ENCODE measurements at places on chromosomes 6 and 20. TPM values are rescaled to one million over a fixed set of nuclear protein-coding genes. Genes with fewer than 3 reads are reported as not detected.

HSD17B8 gene
- 33.8 TPM for polyA plus RNA-seq

RSPH9 gene
- polyA plus RNA-seq: 0.71 TPM

PREX1 gene
- polyA plus RNA-seq: 9.9 TPM

NHSL1 gene
- 11.3 TPM for polyA plus RNA-seq

KCNK15 gene
- polyA plus RNA-seq: not detected

LSM14B gene
- polyA plus RNA-seq: 47.0 TPM

ZNF334 gene
- polyA plus RNA-seq: 32.6 TPM

PRPH2 gene
- polyA plus RNA-seq: not detected

WASF1 gene
- 1.1 TPM for polyA plus RNA-seq

- no peak overlapping the region for H3K27ac ChIP-seq
- DNase-seq: no peak
- no peak overlapping the region for H3K4me3 ChIP-seq
Measured at GRCh38 chr20:4812641-4813075, 90.9 kb downstream of the PRND start.

GRCh38 chr6:2725999-2726567 is 24.6 kb downstream of the MYLK4 start:
- H3K27ac ChIP-seq: no peak overlapping the region
- H3K4me3 ChIP-seq: no peak overlapping the region
- peak; percentile 19 for DNase-seq

DNA sequence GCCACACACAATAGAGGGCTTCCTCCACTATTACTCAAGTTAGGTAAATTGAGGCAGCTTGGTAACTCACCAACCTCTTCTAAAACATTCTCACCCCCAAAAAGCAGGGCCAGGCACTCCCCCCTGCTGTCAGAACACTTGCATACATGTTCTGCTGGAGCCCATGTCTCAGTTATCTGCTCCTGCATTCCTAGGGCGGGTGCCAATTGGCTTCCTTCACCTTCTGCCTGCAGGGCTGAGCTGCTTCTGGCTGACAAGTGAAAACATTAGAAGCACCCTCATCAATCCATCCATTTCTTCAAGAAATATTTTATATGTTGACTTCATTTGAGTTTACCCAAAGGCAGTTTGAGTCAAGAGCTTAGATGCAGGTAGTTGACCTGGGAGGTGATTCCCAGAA is 4.5 kb upstream of the ENTPD6 start:
- no peaks in the 10 kb centered on the region for H3K36me3 ChIP-seq
- H3K27me3 ChIP-seq: no peaks in the 10 kb centered on the region
- H3K4me3 ChIP-seq: no peak overlapping the region
- no peak for DNase-seq

- H3K27ac ChIP-seq: no peak overlapping the region
- no peaks in the 10 kb centered on the region for H3K27me3 ChIP-seq
- H3K4me1 ChIP-seq: peaks cover 2% of the 10 kb centered on the region
- H3K4me3 ChIP-seq: no peak overlapping the region
Measured at GRCh38 chr6:142925575-142926110, 19.3 kb downstream of the HIVEP2 start.

- no peak overlapping the region for H3K27ac ChIP-seq
- no peak overlapping the region for H3K4me3 ChIP-seq
- no peaks in the 10 kb centered on the region for H3K36me3 ChIP-seq
- H3K4me1 ChIP-seq: peaks cover 3% of the 10 kb centered on the region
Measured at GRCh38 chr6:150325066-150325772, 43.6 kb upstream of the IYD start.

- no peak overlapping the region for H3K4me3 ChIP-seq
- H3K27me3 ChIP-seq: no peaks in the 10 kb centered on the region
- H3K27ac ChIP-seq: no peak overlapping the region
- DNase-seq: peak; percentile 71
Measured at GRCh38 chr20:13119583-13119982, 101.5 kb upstream of the ISM1 start.

DNA sequence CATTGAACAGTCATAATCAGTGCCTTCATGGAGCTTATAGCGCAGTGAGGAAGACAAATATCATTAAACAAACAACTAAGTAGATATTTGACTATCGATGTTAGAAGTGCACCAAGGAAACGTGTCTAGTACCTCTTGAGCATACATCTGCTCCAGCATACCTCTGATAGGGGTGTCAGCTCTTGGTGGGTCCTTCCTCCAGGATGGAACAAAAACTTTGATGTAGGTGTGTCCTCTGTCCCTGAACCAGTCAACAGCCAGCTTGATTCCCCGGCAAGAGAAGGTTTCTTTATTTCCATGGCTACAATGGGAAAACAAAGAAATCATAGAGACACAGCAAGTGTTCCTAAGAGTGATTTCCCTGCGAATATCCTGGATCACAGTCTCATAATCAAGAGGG is 23.1 kb downstream of the ZC3H12D start:
- no peaks in the 10 kb centered on the region for H3K36me3 ChIP-seq
- DNase-seq: no peak
- no peaks in the 10 kb centered on the region for H3K27me3 ChIP-seq

GRCh38 chr6:125798734-125799508 is 8.2 kb downstream of the NCOA7 start:
- peak overlapping the region; percentile 29 for H3K27ac ChIP-seq
- DNase-seq: no peak
- H3K4me1 ChIP-seq: peaks cover 24% of the 10 kb centered on the region
- H3K36me3 ChIP-seq: peaks cover 6% of the 10 kb centered on the region
- H3K4me3 ChIP-seq: no peak overlapping the region
- H3K27me3 ChIP-seq: no peaks in the 10 kb centered on the region

DNA sequence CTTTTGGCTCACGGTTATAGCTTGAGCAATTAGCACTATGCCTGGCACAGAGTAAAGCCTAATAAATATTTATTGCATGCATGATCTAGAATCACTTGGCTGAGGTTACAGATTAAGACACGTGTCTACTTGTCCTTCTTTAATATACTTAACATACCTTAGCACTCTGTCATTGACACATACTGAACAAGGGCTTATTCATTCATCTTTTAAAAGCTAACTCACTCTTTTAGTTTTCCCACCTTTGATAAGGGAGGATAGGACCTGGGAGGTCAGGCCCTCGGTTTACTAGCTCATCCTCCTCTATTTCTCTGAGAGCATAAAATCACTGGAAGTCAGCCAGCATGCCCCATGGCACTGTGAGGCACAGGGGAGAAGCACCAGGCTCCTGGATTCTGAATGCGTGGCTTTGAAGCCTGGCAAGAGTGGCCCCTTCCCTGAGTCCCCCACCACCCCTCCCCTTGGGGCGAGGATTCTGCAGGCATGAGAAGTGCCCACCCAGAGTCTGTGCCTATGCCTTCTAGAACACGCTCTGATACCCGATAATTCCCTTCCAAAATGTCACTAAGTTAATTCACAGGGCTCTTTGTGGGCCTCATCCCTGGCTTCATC is 11.2 kb downstream of the ZCCHC3 start:
- peak; percentile 32 for DNase-seq
- no peaks in the 10 kb centered on the region for H3K4me1 ChIP-seq
- no peaks in the 10 kb centered on the region for H3K36me3 ChIP-seq

DNA sequence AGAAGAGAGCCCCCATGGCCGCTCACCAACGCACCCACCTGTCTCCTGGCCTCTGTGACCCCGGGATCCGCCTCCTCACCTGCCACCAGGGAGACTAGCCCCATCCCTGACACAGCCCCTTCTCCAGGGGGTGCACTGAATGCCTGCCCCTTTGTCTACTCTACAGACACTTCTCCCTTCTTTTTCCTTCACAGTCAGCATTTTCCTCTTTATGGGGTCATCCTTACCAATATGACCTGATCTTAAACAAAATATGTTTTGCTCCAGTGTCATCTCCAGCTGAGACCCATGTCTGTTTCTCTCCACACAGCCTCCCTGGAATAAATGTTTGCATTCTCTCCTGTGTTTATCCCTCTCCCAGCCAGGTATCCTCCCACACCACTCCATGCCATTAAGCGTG is 14.6 kb upstream of the CCR6 start:
- H3K4me3 ChIP-seq: no peak overlapping the region
- no peak overlapping the region for H3K27ac ChIP-seq
- peaks cover 4% of the 10 kb centered on the region for H3K4me1 ChIP-seq

GRCh38 chr6:40472353-40472752 is 114.8 kb downstream of the LRFN2 start:
- no peaks in the 10 kb centered on the region for H3K4me1 ChIP-seq
- no peaks in the 10 kb centered on the region for H3K36me3 ChIP-seq
- no peak overlapping the region for H3K27ac ChIP-seq
- no peak overlapping the region for H3K4me3 ChIP-seq
- no peaks in the 10 kb centered on the region for H3K27me3 ChIP-seq

DNA sequence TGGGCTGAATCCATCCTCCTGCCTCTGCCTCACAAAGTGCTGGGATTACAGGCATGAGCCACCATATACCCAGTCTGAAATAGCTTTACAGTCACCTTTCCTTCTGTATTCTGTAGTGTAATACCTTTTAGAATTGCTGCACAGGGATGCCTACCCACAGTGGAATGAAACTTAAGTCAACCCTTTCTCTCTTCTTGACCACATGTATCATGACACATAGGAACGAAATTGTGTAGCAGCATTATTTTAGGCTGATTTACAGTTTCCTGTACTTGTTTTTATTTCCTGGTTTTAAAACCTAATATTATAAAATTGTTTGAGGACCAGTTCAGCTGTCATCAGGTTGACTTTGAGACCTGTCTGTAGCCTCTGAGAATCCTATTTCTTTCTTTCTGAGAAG is 297.8 kb downstream of the ZFAND3 start:
- no peak for DNase-seq
- peaks cover 18% of the 10 kb centered on the region for H3K36me3 ChIP-seq
- no peak overlapping the region for H3K27ac ChIP-seq
- H3K4me1 ChIP-seq: peaks cover 1% of the 10 kb centered on the region
- no peak overlapping the region for H3K4me3 ChIP-seq
- H3K27me3 ChIP-seq: no peaks in the 10 kb centered on the region

DNA sequence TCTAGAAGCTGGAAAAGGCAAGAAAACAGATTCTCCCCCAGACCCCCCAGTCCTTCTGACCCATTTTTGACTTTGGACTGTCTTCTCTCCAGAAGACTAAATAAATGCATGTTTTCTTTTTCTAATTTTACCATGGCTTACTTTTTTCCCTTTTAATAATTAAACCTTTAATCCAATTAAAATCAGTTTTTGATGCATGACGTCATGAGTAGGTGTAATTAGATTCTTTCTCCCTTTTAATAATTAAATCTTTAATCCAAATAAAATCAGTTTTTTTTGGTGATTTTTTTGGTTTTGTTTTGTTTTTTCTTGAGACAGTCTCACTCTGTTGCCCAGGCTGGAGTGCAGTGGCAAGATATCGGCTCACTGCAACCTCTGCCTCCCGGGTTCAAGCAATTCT is 13.2 kb upstream of the NCOA5 start:
- H3K27ac ChIP-seq: no peak overlapping the region
- peaks cover 27% of the 10 kb centered on the region for H3K27me3 ChIP-seq
- DNase-seq: no peak

DNA sequence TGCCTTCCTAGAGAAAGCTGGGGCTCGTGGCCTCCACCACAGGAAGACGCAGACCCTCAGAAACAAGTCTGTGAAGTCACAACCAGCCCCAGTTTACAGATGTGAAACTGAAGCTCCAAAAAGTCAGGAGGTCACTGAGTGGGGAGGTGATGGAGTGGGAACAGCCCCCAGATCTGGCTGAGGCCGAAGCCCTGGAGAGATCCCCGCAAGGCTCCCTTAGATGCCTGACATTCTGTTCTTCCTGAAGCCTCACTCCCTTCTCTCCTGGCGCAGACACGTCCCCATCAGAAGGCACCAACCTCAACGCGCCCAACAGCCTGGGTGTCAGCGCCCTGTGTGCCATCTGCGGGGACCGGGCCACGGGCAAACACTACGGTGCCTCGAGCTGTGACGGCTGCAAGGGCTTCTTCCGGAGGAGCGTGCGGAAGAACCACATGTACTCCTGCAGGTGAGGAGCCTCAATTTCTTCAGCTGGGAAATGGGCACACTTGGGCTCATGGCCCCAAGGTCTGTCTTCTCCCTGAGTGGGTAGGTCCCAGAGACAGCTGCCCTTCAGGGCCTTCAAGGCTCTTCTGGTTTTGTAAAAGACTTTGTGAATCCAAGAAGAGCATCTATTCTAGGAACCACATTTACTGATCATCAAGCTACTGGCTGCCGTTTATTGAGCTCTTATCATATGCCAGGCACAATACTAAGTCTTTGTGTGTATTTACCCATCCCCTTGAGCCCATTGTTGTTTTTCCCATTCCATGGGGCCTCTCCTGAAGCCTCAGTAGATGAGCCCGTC is 50.5 kb downstream of the HNF4A start:
- DNase-seq: no peak
- H3K4me1 ChIP-seq: peaks cover 2% of the 10 kb centered on the region
- H3K27me3 ChIP-seq: no peaks in the 10 kb centered on the region
- H3K36me3 ChIP-seq: peaks cover 9% of the 10 kb centered on the region
- H3K4me3 ChIP-seq: no peak overlapping the region
- H3K27ac ChIP-seq: peak overlapping the region; percentile 97

DNA sequence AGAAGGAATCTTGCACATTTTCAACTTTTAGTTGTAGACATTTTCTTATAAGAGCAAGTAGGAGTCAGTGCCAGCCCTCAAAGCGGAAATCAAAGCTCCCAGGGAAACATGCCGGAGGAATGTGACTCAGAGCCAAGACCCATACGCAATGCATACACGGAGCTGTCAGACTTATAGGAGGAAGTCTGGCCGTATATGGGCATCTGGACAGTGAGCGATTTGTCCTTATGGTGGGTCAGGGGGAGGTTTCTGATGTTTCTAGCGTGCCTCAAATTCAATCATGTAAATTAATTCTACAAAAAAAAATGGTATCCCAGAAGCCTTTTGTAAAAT is 3.6 kb upstream of the CCN2 start:
- H3K27ac ChIP-seq: no peak overlapping the region
- H3K27me3 ChIP-seq: no peaks in the 10 kb centered on the region
- H3K36me3 ChIP-seq: no peaks in the 10 kb centered on the region
- H3K4me1 ChIP-seq: no peaks in the 10 kb centered on the region
- no peak overlapping the region for H3K4me3 ChIP-seq

- H3K4me1 ChIP-seq: no peaks in the 10 kb centered on the region
- no peak overlapping the region for H3K4me3 ChIP-seq
- H3K36me3 ChIP-seq: no peaks in the 10 kb centered on the region
- H3K27me3 ChIP-seq: no peaks in the 10 kb centered on the region
- no peak for DNase-seq
- H3K27ac ChIP-seq: no peak overlapping the region
Measured at GRCh38 chr20:42083280-42083679, 465.1 kb upstream of the CHD6 start.

DNA sequence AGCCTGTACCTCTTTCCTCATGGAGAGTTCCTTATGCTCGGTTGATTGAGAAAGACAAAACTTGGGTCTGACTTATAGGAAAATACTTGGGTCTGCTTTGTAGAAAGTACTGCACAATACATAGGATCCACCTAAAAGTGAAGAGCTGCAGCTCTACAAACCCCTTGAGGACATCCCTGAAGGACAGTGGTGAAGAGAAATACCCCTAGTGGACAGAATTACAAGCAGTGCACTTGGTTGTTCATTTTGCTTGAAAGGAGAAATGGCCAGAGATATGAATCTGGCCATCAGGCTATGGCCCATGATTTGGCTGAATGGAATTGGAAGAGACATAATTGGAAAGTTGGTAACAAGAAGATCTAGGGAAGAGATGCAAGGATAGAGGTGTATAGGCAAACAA is 8.3 kb downstream of the CD24 start:
- no peak overlapping the region for H3K4me3 ChIP-seq
- no peaks in the 10 kb centered on the region for H3K27me3 ChIP-seq
- H3K36me3 ChIP-seq: no peaks in the 10 kb centered on the region
- no peak overlapping the region for H3K27ac ChIP-seq
- no peak for DNase-seq
- H3K4me1 ChIP-seq: no peaks in the 10 kb centered on the region

GRCh38 chr20:45999557-46000261 is 9.0 kb upstream of the MMP9 start:
- H3K36me3 ChIP-seq: no peaks in the 10 kb centered on the region
- no peaks in the 10 kb centered on the region for H3K4me1 ChIP-seq
- H3K27me3 ChIP-seq: peaks cover 4% of the 10 kb centered on the region
- H3K4me3 ChIP-seq: no peak overlapping the region

Data from small intestine (tissue), 16 donors.